Stimulated activated CD4-positive, alpha-beta T cell treated with anti-CD3 and anti-CD28 coated beads, Interleukin-1b, Interleukin-23, amount 100 ng/mL, for 1 hour (primary cell): ENCODE measurements at places on chromosomes 7 and 10.

DNA sequence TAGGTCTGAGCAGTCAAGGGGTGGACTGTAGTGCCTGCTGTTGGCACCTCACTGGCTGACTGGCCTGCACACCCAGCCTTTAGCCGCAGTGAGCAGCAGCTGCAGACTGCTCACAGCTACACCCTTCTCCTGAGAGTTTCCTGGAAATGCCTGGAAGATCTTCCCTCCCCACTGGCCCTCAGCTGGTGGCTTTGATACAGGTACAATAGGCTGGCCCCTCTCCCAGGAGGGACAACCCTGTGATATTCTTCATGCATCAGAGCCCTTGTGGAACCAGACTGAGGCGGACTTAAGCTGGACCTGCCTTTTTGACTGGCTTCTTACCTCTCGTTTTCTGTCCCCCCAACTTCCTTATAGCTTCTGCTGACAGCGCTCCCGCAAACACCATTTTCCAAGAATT lies 6.4 kb downstream of the GCK start:
- DNase-seq = no peak

- DNase-seq = no peak
Measured at GRCh38 chr7:110407706-110408105, 683.2 kb upstream of the LRRN3 start.

GRCh38 chr7:143892527-143893300 lies 9.3 kb downstream of the TCAF1 start:
- no peak for DNase-seq

GRCh38 chr7:124106575-124106974 lies 73.7 kb upstream of the TMEM229A start:
- no peak for DNase-seq
